ENCODE measurements at places on chromosomes 13 and 19.

DNA sequence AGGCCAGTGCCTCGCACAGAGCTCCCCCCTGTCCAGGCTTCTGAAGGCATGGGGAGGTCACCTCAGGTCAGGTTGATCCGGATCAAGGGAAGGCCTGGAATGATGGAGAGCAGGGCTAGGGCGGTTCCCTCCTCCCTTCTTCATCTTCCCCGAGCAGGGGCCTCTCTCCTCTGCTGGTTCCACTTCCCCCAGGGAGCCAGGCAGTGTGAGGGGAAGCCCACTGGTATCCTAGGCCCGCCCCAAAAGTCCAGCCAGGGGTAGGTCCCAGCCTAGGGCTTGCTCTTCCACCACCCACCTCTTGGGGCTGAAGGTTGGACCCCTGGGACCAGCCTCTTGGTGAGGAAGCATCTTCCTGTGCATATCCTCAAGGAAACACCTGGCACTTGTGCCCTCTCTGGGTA is 16.4 kb upstream of the PRR19 start:
- DNase-seq = no peak

DNA sequence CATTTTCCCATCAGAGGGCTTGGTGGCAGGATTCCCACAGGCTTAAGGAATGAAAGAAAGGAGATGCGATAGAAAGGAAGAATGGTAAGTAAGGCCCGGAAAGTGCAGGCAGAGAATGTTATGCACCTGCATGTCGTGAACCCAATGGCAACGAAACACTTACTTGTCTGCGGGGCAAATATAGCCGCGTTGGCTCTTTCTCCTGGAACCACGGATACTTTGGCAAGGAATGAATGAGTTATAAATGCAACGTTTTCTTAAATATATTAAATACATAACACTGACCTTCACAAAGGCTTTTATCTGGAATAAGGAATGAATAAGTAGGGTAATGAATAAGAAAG is 192.1 kb downstream of the KATNAL1 start:
- no peak for DNase-seq

GRCh38 chr19:2014131-2014571 is 1.4 kb downstream of the BTBD2 start:
- DNase-seq = no peak

GRCh38 chr19:362154-362553 is 17.6 kb upstream of the MIER2 start:
- no peak for DNase-seq

DNA sequence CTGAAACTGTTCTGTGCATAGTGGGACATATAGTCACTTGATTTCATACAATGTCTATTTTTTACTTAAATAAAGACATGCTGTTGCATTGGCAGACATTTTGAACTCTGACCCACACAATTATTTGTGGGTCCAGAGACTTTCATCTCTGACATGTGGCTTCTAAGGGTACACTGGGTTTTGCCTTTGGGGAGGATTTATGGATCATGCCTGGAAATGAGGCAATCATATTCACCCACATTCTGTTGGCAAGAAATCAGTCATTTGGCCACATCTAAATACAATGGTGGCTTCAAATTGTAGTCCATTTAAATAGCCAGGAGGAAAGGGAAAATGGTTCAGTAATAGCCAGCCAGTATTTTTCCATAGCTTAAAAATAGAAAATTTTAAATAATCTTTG is 238.3 kb upstream of the KLF12 start:
- no peak for DNase-seq

DNA sequence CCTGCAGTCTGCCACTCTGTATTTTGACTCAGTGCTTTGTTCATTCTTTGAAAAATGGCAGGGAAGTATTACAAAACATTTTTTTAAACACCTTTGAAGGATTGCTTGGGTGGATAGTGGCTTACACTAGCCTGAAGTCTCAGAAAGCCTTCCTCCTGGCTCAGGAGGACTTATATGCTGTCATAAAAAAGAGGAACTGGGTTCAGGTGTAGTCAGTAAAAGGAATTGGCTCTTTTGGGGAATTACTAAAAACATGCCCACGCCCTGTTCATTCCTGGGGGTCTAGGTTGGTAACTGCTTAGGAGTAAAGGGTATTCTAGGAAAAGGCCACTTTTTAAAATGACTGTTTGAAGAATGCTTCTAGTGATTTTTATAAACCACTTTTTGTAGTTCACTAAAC is 186.9 kb downstream of the SHISA2 start:
- no peak for DNase-seq

- no peak for DNase-seq
These were observed 4.2 kb downstream of the SULT2B1 start for GRCh38 chr19:48556163-48556562.

DNA sequence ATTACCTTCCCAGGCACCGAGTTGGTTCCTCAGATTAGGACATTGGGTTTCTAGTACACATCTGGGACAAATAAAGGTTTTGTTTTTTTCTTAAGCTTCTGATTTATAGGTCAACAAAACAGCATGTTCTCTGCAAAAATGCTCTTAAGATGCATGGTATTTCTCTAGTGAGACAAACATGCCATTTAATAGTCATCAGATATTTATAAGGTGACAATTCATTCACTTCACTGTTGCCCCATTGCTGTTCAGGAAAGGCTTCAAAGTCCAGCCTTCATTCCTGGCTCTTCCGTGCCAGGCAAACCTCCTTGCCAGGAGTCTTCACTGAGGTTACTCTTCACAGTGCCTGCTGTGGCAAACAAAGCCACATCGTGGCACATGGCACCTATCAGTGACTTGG is 156.3 kb upstream of the FNDC3A start:
- DNase-seq = no peak

DNA sequence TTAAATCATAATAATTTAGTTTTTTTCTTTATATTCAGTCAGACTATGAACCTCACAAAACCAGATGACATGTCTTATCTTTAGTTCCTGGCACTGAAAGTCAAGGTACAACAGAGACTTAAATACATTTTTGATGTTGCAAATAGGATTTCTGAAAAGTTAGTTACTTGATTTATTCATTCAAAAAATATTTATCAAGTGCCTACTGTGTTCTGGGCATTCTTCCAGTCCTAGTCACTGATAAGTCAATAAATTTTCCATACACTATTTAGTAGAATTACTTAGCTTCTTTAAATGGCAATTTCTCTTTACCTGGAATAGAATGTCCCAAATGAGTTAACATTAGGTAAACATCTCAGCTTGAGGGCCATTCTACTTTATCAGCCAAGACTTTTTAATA is 938.3 kb upstream of the PCDH9 start:
- DNase-seq = no peak

DNA sequence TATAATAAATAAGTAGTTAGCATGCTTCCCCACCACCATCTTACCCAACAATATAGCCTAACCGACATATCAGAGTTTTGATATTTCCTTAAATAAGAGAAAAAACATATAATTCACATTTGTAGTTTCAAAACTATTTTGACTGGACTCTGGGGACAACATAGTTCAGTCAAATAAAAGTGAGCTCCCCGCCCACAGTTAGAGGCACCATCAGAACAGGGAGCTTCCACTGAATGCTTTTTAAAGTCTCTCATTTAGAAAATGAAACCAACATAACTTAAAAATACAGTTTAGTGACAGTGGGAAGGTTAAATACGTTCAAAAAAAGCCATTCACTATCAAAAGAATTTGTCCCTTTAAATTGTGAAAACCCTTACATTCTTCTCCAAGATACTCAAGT is 92.8 kb downstream of the EPSTI1 start:
- DNase-seq = no peak

DNA sequence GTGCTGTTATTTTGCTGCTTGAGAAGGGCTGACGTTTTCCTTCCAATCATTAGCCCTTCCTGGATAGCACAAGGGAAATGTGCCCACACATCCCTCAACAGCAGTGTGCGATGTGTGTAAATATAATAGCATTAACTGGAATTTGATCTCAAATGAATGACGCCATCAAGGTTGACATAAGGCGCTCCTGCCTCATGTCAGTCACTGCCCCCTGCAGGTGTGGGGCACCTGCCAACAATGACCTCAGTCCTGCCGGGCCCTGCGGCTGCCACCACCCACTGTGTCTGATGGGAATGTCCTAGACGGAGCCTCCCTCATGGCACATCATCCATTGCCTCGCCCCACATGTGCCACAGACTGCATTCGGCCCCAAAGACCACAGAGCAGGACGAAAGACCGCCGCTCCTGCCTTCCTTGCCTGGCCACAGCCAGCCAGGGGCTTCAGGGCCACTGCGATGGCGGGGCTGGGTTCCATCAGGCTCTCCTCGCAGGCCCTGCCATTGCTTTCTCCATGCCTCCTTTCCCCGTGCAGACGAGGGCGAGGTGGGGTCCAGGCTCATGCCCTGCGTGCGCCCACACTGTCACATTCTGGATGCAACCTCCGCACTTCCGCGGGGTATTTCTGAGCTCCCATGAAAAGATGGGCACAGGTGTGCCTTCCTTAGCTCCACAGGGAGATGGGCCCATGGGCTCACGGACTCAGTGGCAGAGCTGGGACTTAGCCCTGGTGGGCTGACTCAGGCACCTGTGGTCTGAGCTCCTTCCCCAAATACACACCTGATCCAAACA is 146.7 kb downstream of the SOX1 start:
- DNase-seq = no peak

DNA sequence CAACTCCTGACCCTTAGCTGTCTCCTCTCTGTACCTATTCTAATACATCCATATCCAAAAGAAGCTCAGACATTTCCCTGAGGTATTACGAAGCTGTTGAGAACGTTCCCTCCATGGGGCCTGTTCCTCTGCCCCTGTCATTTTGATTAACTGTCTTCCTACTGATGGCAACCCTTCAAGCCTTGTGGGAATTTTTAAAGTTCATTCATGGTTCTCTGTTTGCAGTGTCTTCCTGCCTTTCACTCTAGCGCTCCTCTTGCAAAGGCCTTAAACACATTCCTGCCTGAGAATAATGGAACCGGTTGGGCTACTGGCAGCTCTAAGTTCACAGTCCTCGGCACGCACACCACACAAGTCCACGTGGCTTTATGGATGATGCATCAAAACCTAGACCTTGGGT is 66.1 kb downstream of the LHFPL6 start:
- DNase-seq = no peak

GRCh38 chr13:57582032-57582431 is 49.5 kb upstream of the PCDH17 start:
- no peak for DNase-seq

- no peak for DNase-seq
These were observed 39.1 kb downstream of the USP12 start for GRCh38 chr13:27132538-27132937.
